ENCODE measurements at places on chromosomes 2 and 18.

DNA sequence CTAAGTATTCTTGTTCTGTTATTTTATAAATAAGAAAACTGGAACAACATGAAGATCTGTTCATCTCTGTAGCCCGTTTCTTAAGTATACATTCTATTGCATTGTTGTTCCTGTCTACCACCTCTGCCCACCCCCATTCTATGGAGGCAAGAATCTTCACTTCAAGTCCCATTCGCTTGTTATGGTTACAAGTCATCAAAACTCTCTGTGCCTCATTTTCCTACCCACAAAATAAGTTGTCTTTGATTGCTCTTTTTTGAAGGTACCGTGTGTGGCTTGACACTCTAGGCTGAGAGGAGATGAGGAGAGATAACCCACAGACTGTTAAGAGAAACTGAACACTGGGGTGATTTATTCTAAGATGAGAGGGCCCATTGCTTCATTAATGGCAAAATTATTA lies 2.9 kb upstream of the EVA1A start:
- DNase-seq: no peak

GRCh38 chr2:128608921-128609880 lies 290.5 kb upstream of the HS6ST1 start:
- DNase-seq: no peak

GRCh38 chr2:88542668-88543067 lies 84.6 kb downstream of the EIF2AK3 start:
- no peak for DNase-seq

- DNase-seq: no peak
Measured at GRCh38 chr2:37476411-37476810, 132.0 kb downstream of the QPCT start.

Data from stimulated activated CD4-positive, alpha-beta T cell treated with anti-CD3 and anti-CD28 coated beads, TNF-alpha, amount 100 ng/mL, for 48 hours (primary cell).